ENCODE measurements at places on chromosomes 4 and X.

DNA sequence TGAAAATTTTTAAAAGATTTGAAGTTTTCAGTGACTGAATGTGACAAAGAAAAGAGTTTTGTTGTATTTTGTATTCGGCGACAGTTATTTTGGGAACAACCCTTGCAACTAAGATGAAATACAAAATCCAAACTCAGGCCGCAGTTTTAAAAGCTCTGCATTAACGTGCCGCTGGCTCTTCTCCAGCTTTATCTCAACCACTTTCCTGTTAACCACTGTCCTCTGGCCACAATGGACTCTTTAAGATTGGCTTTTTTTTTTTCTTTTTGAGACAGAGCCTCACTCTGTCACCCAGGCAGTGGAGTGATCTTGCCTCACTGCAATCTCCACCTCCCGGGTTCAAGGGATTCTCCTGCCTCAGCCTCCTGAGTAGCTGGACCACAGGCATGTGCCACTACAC is 22.1 kb upstream of the AMTN start:
- no peak for DNase-seq

DNA sequence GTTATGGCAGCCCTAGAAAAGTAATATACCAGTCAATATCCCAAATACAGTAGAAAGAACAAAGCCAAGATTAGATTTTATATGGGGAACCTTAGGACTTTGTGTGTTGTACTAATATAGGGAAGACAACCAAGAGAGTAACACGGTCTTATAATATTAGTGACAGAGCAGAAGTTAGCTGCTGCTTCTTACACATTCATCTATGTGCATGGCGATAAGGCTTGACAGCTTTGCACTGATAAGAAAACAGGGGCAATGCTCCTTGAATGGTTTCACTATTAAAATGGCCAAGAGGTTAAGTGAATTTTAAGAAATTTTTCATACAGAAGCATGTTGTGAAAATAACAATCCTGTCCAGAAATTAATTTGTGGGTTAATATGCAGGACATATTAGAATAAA is 521.6 kb downstream of the CCSER1 start:
- DNase-seq = no peak

GRCh38 chr4:151801547-151802516 is 41.0 kb upstream of the GATB start:
- DNase-seq = no peak

GRCh38 chr4:152599095-152599494 is 63.2 kb upstream of the FBXW7 start:
- DNase-seq = no peak

GRCh38 chr4:102624505-102624904 is 123.3 kb downstream of the NFKB1 start:
- DNase-seq = no peak

DNA sequence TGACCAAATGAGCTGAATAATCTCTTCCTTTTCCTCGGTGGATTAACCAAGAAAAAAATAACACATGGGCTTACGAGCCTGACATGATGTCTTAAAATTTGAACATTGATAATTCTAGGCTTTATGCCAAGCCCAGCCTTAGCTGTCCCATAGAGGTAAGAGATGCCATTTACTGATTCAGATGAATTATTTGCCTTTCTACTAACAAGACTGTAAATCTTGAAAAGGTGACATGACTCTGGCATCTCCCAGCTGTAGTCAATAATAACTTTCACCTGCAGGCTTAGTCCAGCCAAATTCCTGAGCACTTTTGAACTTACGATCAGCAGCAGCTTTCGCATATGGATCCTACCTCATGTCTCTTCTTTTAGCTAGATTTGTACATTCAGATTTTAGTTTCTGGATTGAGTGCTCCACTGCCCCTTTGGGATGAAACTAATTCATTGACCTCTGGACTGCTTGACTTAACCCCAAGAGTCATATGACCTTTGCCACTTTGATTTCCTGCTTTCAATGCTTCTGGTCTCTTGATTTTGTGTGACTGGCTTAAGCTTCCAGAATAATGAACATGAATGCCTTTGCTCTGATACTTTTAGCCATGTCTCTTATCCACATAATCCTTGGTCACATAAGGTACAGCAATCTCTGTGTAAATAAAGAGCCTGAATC is 876.4 kb upstream of the SLIT2 start:
- DNase-seq = no peak

- DNase-seq = no peak
Measured at GRCh38 chrX:68304602-68305001, 128.7 kb downstream of the OPHN1 start.

DNA sequence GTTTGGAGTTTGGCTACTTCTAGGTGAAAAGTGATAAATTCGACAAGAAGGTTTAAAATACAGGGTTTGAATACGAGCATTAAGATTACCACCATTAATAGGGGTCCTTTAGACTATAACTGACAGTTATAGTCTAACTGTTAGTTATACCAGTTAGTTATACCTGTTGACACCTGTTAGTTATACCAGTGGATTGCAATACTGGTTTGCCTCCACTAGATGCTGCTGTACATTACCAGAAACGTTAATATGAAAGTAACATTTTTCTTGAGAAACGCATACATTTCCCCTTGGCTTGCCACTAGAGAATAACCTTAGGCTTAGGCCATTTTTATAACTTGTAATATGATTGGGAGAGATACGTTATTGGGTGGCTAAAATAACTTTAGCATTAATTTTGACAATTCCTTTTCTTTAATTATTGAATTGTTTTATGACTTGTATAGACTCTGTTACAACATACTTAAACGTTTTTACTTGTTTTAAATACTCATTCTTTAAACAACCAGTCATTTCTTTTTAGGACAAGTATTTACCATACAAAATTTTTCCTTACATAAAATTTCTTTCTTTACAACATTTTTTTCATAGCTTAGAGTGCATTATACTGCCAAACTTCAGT is 911.2 kb downstream of the FSTL5 start:
- DNase-seq = peak; percentile 12

GRCh38 chrX:1481636-1482529 is 29.2 kb upstream of the ASMTL start:
- no peak for DNase-seq

DNA sequence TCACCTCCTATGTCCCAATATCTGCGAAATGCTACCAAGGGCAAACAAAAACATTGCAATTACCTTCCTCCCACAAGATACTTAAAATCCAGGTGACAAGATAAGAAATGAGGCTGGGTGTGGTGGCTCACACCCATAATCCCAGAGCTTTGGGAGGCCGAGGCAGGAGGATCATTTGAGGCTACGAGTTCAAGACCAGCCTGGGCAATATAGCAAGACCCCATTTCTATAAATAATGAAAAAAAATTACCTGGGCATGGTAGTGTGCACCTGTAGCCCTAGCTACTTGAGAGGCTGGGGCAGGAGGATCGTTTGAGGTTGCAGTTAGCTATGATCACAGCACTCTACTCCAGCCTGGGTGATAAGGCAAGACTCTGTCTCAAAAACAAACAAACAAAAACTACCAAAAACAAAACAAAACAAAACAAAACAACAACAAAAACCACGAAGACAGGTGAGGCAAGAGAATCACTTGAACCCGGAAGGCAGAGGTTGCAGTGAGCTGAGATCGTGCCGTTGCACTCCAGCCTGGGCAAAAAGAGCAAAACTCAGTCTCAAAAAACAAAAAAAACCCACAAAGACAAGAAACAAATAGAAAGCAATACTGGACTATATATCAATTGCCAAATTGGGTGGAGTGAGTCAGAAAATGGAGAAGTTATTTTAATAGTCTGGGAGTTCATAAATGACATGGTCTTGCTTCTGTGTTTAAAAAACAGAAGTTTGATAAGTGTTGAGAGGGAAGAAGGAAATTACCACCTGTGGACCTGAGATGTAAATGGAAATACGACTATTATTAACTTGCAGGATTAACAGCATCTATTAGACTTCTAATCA is 176.5 kb downstream of the FBXW7 start:
- no peak for DNase-seq

GRCh38 chr4:17093481-17093880 is 195.0 kb upstream of the LDB2 start:
- DNase-seq = no peak

DNA sequence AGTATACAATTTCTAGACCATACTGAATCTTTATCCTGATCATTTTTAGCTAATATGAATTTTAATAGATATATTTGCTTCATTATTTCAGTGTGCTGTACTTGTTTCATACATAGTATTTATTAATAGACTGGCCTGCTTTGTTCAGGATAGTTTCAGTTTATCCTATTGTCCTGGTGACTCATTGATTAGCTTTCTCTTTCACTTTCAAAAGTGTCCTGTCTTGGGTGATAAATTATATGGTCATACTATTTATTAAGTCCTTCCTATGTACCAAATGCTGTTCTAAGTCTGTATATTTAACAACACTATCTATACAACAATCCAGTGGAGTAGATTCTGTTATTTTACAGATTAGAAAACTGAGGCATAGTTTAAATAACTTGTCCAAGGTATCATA is 153.8 kb upstream of the RAPGEF2 start:
- no peak for DNase-seq

- DNase-seq = peak; percentile 32
Measured at GRCh38 chrX:28586981-28587551, at the start of gene IL1RAPL1. Gene IL1RAPL1, plus strand, starts transcription at chrX:28587446.

- DNase-seq = no peak
Measured at GRCh38 chrX:112083624-112084326, 1.2 kb upstream of the TRPC5 start.

DNA sequence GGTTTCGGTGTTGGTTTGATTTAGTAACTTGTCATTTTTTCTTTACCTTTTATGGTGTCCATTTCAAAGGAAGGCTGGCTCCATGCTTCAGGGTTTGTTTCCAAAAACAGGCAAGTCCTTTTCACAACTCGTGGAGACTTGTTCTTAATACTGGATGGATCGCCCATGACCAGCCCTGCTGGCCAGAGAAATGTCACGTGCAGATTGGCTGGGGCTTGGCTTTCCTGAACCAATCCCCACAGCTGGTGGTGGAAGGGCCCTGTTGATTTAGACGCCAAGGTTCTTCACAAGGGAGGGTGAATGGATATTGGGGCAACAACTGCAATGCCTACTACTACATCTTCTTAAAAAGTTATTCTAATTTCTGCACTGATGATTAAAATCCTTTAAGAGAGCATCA is 92.6 kb downstream of the SHROOM3 start:
- DNase-seq = no peak

DNA sequence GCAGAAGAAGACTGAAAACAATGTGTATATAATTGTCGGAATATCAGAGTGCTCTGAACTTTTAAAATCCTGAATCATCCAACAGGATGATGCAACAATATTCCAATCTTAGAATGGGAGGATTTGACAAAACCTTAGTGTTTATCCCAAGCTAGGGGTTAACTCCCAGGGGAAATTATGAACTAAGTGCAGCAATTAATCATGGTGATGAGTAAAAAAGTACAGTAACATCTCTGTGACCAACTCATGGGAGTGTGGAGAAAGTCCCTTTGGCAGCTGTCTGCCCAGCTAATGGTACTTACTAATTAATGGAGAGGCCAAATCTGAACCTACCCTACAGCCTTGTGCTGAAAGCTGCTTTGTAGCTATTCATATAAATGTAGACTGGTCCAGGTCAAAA is 257.6 kb upstream of the DDX53 start:
- no peak for DNase-seq

GRCh38 chr4:52659722-52660261 is 691 bp upstream of the USP46 start:
- no peak for DNase-seq

- no peak for DNase-seq
Measured at GRCh38 chr4:151344948-151345347, 19.5 kb upstream of the SH3D19 start.

DNA sequence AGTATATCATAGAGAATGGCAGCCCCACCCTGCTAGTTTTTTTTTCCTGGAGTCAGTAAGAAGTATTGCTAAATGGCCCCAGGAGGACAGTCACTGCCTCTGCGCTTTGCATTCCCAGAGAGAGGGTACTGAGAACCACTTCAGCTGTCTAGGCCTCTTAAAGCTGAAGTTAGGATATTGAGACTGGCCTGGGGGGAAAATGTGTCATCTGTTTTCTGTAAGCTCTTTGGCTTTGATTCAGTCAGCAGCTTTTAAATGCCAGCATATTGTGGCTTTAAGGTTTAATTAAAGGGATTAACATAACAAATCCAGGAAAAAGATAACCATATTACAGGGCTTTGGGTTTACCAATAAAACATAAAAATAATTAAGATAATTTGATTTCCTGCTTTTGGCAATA is 852.0 kb downstream of the PCDH18 start:
- DNase-seq = no peak

GRCh38 chr4:54677416-54677815 is 19.7 kb downstream of the KIT start:
- no peak for DNase-seq

GRCh38 chr4:149512501-149512900 is 303.1 kb downstream of the IQCM start:
- no peak for DNase-seq

GRCh38 chr4:125303058-125303457 is 11.7 kb upstream of the FAT4 start:
- DNase-seq = no peak

- no peak for DNase-seq
Measured at GRCh38 chr4:18914182-18914581, 892.6 kb upstream of the LCORL start.

- no peak for DNase-seq
Measured at GRCh38 chrX:69178592-69178991, 13.3 kb upstream of the PJA1 start.

DNA sequence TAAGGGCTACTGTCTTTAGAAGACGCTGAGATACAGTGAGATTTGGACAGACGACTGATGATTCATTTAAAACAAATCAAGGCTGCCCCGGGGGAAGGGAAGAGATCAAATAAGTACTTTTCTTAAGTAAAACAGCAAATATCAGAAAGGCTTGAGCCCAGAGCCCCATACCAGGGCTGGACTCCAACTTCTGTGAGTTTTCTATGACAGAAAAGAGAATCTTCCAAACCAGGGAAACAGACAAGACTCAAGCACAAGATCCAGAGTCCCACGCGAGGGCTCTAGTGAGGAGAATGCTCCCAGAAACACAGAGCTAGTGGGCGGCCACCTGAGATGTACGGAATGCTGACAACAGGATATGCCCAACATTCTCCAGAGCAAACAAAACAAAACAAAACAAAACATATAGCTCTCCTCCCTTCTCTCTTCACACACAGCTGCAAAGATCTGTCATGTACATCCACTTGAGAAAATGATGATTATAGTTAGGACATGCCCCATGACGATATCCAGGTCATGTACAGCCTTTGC is 13.1 kb downstream of the ACSL1 start:
- no peak for DNase-seq

GRCh38 chrX:39245024-39245423 is 443.8 kb downstream of the MID1IP1 start:
- no peak for DNase-seq

DNA sequence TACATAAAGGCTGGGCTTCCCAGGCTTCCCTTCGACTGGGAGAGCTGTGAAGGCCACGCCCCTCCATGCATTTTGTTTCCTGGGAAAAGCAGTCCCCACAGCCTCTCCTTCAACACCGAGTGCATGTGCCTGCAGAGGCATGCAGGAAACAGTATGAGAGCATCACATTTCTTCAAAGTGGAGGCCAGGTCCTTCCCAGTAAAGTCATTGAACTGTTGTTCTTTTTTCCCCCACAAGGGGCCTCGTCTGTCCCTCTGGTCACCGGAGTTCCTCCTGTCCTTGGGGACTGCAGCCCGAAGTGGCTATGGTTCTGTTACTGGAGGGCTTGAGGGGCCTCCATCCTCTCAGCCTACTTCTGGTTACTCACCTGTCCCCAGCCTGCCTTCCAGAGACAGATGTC is 56.0 kb downstream of the RAI2 start:
- no peak for DNase-seq
